Peyer's patch (tissue), 4 donors: ENCODE measurements at places on chromosomes 5 and 9. TPM values are rescaled to one million over a fixed set of nuclear protein-coding genes. Genes with fewer than 3 reads are reported as not detected.

- DNase-seq: no peak
These were observed 35.2 kb downstream of the FAT2 start for GRCh38 chr5:151555760-151556576.

- no peak for DNase-seq
These were observed 36.3 kb downstream of the SLC12A7 start for GRCh38 chr5:1075555-1075881.

The KLF9 gene
- 124 TPM for total RNA-seq

The TSSK1B gene
- total RNA-seq: not detected

The PFN3 gene
- not detected for total RNA-seq
